Fibroblast of the conjunctiva (primary cell): ENCODE measurements at places on chromosomes 6 and 20.
A peak's percentile ranks its signal among the peaks of the same experiment; 100 is the strongest.

- no peak for DNase-seq
These were observed 81.2 kb downstream of the PDE7B start for GRCh38 chr6:135932651-135933050.

DNA sequence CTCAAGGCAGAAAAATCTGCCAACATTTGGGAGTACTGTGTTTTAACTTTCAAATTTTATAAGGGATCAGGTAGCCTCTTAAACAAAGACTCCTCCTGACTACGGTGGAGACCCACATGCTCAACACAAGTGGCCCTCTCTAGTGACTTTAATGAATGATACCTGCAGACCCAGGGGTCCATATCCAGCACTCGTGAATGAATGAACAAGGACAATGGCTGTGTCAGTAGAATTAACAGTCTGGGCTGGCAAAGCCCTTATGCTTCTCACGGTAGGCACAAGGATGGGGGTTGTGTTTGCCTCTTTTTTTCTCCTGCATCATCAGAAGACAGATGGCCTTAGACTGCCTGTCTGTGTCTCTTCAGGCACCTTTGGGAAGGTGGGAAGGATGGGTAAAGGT, 112.6 kb upstream of the TRAF3IP2 start:
- no peak for DNase-seq

- no peak for DNase-seq
These were observed 887.1 kb downstream of the TFAP2A start for GRCh38 chr6:9527679-9528286.

DNA sequence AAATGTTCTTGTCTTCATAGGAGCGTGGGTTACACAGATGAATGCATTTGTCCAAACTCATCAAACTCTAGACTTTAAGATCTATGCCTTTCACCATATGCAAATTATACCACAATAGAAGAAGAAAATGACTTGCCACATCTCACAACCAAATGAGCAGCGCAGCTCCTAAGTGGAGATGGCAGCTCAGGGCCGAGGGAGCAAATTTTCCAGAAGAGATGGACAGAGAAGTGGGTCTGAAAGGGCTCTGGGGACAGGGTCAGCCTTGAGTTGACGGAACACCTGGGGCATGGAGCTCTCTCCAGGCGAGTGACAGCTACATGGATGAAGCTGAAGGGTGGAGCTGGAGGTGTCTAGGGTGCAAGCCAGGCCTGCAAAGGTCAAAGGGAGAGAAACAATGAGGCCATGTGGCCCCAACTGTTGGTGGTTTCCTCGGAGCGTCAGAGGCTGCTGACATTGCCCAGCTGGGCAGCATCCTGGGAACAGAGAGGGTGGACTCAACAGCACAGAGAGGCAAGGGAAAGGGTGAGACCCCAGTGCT, 228.3 kb downstream of the NRN1 start:
- DNase-seq, result no peak

- no peak for DNase-seq
These were observed 7.6 kb upstream of the SYNDIG1 start for GRCh38 chr20:24461848-24462247.

GRCh38 chr6:130303431-130303830, 62.4 kb upstream of the TMEM200A start:
- peak; percentile 14 for DNase-seq

GRCh38 chr20:59185809-59186208, 22.2 kb downstream of the ZNF831 start:
- no peak for DNase-seq

- DNase-seq, result no peak
These were observed 51.5 kb downstream of the PTPRT start for GRCh38 chr20:43138061-43138770.
